ENCODE measurements at places on chromosomes 11 and 22.

GRCh38 chr11:79932612-79933011, 491.8 kb upstream of the TENM4 start:
- no peak for DNase-seq

GRCh38 chr22:26800858-26801257, 143.5 kb downstream of the MIAT start:
- DNase-seq, result no peak

- peak; percentile 77 for DNase-seq
These were observed 22.7 kb upstream of the C1QTNF4 start for GRCh38 chr11:47616726-47617416.

DNA sequence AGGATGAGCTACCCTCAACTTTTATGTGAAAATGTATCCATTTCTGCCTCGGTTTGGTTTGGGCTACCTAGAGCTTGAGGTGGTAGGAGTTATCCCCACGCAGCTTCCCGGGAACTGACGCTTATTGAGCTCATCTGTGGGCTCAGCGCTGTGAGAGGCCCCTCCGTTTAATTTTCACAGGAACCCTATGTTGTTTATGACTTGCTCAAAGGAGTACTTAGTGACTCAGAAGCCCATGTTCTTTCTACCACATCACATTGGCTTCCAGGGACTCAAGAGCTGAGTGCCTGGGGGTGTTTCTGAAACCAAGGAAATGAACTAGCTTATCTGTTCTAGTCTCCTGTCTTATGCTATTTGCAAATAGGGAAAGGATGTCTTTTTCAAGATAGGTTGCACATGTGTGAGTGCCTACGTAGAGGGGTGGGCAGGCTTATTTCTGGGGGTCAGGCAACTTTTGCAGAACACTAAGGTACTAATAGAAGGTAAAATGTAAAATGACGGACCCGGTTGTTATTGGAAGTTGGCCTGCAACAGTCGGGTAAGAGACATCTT, 40.5 kb downstream of the MICAL2 start:
- DNase-seq, result no peak

DNA sequence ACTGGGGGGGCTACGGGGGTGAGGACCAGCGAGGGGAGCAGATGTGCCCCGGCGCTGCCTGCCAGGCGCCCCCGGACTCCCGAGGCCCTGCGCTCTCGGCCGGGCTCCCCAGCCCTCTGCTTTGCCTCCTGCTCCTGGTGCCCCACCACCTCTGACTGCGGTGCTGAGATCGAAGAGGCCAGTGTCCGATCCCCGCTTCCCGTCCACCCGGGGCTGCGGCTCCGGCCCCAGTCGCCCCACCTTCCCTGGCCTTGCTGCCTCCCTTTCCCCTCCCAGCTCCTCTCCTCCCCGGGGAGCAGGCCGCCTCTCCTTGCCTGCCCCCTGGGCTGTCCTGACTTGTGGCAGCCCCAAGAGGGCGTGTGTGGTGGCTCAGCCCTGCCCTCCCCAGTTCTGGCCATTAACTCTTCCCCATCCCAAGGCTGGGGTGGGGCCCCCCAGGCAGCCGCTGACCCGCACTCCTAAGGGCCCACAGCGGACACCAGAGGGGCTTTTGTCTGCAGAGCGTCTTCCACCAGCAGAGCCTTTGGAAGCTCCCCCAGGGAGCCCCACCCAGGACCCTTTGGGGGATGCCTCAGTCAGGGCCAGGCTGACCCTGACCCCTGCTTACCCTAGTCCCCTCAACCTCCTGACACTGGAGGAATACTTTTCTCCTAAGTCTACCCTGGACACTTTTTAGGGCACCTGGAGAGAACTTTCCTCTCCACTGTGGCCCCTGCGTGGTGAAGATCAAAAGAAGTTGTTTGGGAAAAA, 16.6 kb downstream of the RTN4RL2 start:
- peak; percentile 65 for DNase-seq

- no peak for DNase-seq
These were observed 88.9 kb downstream of the RRM1 start for GRCh38 chr11:4183410-4184057.

GRCh38 chr22:49206281-49206680, 621.4 kb downstream of the BRD1 start:
- DNase-seq, result no peak

DNA sequence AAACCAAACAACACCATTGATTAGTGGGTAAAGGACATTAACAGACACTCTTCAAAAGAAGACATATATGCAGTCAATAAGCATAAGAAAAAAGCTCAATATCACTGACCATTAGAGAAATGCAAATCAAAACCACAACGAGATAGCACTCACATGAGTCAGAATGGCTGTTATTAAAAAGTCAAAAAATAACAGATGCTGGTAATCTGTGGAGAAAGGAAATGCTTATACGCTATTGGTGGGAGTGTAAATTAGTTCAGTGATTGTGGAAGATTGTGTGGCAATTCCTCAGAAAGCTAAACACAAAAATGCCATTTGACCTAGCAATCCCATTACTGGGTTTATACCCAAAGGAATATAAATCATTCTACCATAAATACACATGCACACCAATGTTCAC, 182.6 kb downstream of the TRPC6 start:
- peak; percentile 76 for DNase-seq

GRCh38 chr11:61654397-61654829, 25.8 kb upstream of the DAGLA start:
- no peak for DNase-seq

- DNase-seq, result no peak
These were observed 658 bp downstream of the STIP1 start for GRCh38 chr11:64186492-64187165.

GRCh38 chr22:21991304-21991596, 8.7 kb upstream of the TOP3B start:
- DNase-seq, result no peak

- peak; percentile 61 for DNase-seq
These were observed 49.5 kb upstream of the HSPA8 start for GRCh38 chr11:123111465-123111864.

GRCh38 chr22:18012531-18012930, 11.8 kb downstream of the MICAL3 start:
- DNase-seq, result peak; percentile 50

DNA sequence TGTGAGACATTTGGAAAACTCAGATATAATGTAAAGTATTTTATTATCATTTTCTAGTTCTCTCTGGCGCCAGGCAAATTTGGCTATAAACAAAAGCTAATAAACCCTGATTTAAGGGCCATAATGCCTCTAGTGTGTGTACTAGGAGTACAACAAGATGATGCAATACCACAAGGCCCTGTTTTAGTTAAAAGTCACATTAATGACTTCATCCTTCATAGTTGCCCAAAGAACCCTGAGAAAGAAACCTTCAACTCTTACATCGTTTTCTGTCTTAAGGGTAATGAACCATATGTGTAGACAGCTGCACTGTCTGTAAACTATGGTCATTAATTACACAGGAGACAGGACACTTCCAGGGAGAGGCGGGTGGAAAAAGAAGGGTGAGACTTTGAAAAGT, 538.4 kb downstream of the FAM181B start:
- DNase-seq, result no peak

GRCh38 chr11:128893578-128894285, 2.6 kb downstream of the KCNJ5 start:
- DNase-seq, result no peak

- peak; percentile 74 for DNase-seq
These were observed 24.9 kb downstream of the CHEK2 start for GRCh38 chr22:28716686-28717085.

DNA sequence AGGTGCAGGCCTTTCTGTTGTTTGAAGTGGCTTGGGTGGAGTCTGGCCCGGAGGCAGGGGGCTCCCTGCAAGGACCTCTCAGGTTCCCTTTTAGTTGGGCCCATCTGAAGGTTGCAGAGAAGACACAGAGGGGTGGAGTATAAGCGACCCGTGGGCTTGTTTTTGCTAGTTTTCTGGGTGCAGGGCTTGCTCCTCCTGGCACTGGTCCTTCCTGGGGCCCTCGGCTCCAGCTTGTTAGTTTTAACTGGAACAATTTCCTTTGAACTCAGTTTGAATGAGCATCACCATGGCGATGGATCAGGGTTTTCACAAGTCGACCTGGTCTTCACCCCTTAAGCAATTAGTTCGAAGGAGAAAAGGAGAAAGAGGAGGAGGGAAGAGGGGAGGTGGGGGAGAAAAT, 28.5 kb upstream of the OAF start:
- no peak for DNase-seq

Measured in HCEC 1CT (cell line).